Activated naive CD4-positive, alpha-beta T cell treated with anti-CD3 and anti-CD28 coated beads, Interleukin-2, amount 10 ng/mL, durations not matched to agents 7 days and 5 days (primary cell): ENCODE measurements at places on chromosomes 6 and 20.

DNA sequence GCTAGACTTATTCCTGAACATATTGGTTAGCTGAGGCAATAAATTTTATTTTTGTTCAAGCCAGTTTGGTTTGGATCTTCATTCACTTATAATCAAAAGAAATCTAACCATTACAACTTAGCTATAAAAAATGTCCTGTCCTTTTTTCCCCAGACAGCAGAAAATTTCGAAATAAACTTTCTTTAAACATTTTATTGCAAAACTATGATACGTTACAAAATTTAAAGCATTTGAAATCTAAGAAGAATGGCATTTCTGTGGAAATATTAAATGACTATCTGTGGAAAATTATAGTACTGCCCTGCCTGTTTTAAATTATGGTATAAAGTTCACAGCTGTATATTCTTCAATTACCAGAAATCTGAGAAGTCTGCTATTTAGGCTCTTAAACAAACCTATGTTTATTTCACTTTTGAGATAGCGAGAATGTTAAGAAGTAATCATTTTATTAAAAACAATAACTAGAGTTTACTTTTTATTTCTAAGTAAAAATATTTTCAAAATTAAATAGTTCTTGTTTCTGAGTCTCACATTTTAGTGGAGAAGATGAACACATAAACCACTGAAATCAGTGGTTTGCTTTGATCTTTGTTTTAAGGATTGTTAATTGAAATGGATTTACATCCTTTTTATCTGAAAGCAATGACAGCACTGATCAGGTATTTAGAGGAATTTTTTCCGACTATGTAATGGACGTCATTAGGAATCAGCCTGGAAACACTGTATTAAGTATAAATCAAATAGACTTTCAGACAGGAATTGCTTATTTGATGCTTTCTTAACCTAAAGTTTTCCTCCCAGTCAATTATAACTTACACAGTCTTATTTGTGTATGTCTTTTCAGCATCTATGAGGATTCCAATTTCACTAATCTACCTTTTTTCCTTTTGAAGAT lies 553.7 kb downstream of the COL12A1 start:
- DNase-seq = no peak

- no peak for DNase-seq
Measured at GRCh38 chr6:54876365-54876764, 29.8 kb downstream of the FAM83B start.

DNA sequence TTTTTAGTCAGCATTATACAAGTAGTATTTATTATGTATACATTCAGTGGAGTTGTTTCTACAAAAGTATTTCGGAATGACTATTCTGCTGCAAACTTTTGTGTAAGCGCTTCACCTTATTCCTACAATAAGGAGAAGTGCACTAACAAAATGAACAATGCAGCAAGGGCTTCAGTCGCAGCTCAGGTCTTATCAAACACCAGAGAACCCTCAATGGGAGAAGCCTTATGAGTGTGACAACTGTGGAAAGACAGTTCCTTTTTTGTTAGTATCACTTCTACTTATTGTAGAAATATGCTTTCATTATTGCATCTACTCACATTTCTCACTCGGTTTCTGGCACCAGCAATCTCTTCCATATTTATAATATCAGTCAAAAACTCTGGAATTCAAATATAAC lies 18.8 kb downstream of the ZKSCAN3 start:
- no peak for DNase-seq

- no peak for DNase-seq
Measured at GRCh38 chr6:8860671-8861070, 425.3 kb upstream of the SLC35B3 start.

GRCh38 chr6:1043458-1043836 lies 268.5 kb upstream of the FOXQ1 start:
- no peak for DNase-seq

DNA sequence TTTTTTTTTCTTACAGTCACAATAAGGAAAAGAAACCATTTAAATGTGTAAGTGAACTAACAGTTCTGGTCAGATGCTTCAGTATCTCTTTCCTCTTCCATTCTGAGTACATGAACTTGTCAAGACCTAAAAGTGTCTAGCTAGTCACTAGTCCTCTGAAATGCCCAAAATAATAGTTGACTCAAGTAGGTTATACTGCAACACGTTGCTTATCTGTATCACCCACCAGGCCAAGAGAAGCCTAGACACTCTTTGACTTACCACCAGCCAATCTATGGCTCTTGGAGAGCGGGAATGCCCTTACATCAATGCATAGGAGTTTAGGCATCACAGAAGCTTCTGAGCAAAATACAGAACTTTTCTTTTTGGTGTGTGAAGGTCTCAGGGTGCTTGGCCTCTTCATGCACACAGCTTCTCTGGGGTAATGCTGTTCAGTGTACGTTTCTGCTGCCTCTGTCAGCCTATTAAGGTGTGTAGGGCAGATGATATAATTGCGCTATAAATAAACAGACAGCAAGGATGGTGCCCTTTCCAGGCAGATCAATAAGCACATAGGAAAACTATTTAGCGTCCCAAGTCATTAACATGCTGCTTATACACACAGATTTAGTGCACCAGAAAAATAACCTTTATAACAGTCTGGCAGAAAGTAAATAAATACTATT lies 7.8 kb upstream of the GFOD1 start:
- DNase-seq = no peak

- DNase-seq = no peak
Measured at GRCh38 chr20:31894980-31895675, 24.7 kb downstream of the TTLL9 start.

GRCh38 chr6:5481033-5481432 lies 219.7 kb downstream of the FARS2 start:
- no peak for DNase-seq
